ENCODE measurements at places on chromosomes 4 and X.

GRCh38 chr4:99207911-99208718, 10.9 kb downstream of the ADH6 start:
- DNase-seq: no peak

DNA sequence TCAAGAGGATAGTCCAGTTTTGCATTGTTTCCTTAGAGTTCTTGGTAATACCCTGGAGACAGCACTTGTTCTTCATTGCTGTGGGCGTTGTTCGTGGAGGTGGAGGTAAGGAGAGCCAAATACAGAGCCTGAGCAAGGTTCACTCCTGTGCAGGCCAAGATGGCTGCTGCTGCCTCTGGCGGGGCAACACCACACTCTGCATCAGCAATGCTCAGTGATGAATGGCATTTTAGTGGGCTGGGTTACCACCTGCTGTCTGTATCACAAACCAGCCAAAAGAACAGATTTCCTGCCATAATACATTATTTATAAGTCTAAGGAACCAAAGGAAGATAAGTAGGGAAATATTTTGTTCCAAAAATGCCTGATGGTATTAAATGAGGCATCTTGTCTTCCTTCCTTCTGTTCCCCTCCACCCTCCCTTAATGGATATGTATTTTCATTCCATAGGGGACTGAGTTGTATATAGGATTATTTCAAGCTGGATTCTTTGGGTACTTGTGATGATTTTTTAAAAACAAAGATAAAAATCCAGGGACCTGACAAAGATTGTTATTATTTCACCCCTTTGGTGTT, 61.6 kb upstream of the LIMCH1 start:
- no peak for DNase-seq

GRCh38 chr4:92035666-92036065, 268.1 kb upstream of the GRID2 start:
- DNase-seq: no peak

DNA sequence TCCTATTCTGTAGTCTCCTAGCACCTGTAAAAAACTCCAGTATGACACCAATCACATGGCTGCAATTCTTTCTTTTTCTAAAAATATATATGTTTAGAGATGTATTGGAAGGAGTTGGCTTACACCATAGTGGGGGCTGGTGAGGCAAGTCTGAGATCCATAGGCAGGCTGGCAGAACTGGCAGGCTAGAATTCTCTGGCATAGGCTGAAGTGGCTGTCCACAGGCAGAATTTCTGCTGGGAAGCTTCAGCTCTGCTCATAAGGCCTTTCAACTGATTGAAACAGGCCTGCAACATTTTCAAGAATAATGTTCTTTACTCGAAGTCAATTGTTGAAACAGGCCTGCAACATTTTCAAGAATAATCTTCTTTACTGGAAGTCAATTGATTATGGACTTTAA, 37.0 kb downstream of the FGF2 start:
- DNase-seq: no peak

DNA sequence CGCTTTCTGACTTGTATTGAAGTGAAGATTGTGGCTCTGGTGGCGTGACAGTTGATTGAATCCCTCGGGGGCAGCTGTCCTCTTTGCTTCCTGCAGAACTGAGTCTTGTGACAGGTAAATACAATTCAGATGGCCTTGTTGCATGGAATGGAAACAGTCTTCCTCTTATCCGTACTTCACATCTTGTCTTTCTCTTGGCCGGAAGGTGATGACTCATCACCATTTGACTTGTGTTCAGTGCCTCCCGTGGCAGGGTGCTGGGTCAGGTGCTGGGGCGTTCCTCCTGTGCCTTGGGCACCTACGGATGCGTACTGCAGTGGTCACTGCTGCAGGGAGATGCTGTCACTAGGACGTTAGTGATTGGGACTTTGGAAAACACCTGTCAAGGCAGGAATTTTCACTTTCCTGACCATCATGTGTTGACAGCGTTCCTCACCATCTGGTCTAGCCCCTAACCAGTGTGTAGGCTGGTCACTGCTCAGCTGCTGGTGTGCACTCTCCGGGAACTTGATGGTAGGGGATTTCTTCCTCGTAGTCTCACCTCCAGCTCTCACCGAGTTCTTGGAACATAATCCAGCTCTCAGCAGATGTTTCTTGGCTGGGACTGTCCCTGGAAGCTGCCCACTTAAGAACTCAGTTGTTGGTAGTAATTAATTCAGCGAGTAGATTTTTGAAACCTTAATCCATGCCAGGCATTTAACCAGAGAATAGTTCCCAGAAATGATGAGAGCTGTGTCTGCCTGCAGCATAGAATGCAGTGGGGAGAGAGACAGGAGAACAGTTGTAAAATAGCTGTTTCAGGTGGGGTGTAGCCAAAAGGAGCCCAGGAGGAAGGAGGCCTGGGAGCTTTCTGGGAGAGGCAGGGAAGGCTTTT, 7.2 kb downstream of the TBC1D14 start:
- DNase-seq: no peak

DNA sequence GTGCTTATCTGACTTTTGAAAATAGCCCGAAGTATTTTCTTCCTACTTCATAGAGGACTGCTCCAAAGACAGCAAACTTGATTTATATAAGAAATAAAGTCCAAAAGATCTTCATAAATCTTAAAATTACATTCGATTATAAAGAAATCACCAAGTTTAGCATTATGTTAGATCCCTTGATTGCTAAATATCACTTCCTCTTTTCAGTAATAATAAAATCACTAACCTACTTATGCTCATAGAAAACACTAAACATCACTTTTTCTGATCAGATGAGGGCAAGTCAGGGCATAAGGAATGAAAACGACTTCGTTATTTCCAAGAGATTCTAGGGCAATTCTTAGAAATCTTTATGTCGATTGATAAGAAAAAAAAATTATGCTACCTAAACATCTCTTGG, 32.0 kb downstream of the DYNLT3 start:
- DNase-seq: no peak

- no peak for DNase-seq
These were observed 2.8 kb downstream of the AWAT2 start for GRCh38 chrX:70046978-70047377.

GRCh38 chrX:42714981-42715700, 62.8 kb downstream of the PPP1R2C start:
- DNase-seq: no peak

DNA sequence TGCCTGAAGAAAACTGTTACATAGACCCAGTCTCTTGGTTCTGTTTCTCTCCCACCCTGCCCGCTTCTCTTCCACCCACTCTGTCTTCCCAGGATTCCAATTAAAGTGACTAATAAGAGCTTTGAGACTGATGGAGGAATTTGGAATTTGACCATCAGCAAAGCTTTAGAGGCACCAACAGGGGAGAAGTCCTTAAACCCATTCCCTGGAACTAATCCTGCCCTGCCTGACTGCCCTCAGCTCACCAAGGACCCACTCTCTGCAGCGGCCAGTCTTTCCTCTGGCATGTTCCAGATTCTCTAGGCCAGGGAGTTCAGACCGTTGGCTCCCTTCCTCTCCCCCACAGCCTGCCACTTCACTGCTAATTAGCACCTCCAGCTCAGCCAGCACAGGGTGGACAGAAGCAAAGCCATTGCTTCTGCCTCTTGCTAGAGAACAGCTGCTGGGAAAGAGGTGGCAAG, 23.9 kb downstream of the SCD5 start:
- no peak for DNase-seq

DNA sequence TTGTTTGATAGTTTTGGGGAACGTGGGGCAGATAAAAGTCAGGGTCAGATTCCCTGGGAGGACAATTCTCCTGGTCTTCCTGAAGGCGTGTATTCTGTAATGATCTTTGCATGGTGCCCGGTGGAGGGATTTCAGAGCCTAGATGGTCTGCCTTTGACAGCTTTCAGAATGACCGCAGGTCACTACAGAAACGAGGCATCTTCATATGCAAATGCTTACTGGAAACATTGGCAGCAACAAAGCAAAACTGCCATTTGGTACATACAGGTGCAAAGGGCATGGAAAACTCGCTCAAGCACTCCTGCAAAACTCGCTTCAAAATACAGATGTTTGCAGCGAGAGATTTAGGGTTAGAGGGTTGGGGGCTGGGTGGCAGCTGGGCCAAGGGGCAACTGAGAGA, 8.8 kb downstream of the C4orf50 start:
- DNase-seq: no peak

DNA sequence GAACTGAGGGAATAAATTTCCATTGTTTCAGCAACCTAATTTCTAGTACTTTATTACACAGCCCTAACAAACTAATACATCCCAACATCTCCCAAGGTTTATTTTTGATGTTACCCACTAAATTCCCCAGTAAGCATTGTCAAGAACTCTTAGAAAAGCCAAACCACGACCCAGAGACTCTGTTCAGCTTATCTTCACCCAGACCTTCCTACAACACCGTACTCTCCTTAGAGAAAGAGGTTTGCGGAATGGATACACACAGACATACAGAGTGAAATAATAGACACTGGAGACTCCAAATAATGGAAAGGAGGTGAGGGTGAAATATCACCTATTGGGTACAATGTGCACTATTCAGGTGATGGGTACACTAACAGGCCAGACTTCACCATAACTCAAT, 75.6 kb downstream of the LRBA start:
- no peak for DNase-seq

DNA sequence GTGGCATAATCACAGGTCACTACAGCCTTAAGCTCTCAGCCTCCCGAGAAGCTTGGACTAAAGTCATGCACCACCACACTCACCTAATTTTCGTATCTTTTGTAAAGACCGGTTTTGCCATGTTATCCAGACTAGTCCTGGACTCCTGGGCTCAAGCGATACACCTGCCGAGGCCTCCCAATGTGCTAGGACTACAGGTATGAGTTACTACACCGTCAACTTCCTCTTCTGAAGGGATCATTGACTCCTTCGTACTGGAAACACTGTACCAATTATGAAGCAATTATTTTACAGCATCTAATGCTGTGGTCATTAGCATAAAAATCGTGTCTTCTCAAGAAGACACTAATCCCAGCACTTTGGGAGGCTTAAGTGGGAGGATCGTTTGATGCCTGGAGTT, 35.2 kb downstream of the PDS5A start:
- DNase-seq: no peak

DNA sequence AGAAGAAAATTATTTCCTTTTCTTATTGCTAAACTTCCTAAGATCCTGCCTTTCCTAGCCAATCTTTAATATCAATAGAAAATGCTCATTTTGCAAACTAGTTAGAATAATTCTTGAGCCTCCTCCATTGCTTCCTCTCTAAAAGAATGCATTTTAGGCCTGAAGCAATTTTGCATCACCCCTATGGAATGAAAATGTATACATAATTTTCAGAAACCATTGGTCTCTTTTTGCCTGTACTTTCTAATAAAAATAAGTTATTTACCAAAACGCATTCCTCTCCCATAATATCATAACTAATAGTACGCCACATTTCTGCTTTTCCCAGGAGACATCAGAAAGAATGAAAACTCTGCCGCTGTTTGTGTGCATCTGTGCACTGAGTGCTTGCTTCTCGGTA, 1.7 kb downstream of the MUC7 start:
- DNase-seq: no peak

DNA sequence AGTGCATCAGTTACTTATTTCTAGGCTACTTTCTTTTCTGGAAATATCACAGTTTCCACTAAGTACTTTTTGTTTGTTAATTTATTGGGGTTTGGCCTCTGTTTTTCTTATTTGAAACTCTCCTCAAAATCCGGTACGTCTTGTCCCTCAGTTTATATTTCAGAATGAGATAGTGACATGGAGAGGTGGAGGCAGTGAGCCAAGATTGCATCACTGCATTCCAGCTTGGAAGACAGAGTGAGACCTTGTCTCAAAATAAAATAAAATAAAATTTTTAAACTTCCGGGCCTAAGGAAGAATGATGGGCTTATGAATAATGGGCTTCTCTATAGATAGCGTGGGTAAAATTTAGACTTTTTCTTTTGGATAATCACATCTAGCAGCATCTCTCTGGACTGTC, 567.8 kb downstream of the TRIML1 start:
- DNase-seq: no peak

- no peak for DNase-seq
These were observed 6.0 kb upstream of the IDS start for GRCh38 chrX:149511081-149511480.

DNA sequence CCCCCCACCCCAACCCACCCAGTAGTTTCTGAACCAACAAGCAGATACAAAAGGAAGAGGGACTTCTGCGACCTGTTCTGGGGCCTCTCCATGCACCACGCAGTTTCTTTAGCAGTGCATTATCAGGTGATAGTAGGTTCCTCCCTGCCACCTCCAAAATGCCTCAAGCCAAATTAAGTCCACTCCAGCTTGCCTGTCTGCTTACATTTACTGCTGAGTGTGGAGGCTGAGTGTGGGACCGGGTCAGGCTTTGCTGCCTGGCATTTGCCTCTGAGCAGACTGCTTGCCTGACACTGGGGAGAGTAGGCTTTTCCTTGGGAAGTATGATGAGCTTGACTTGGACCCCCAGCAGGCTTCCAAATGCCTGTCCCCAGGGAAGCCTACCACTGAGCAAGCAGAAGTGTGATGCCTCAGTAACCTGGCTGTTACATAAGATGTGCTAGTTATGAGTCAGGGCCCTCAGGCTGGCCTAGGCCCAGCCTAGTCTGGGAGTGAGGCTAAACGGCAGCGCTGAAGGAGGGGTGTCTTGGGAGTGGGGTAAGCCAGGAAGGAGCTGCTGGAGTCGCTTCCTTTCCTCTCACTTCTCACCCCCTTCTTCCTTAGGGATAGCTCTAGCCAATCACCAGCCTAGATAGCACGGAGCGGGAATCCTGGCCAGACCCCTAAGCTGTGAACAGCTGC, 9.0 kb downstream of the TSC22D3 start:
- DNase-seq: no peak

GRCh38 chrX:65668377-65669310, 1.2 kb downstream of the MSN start:
- DNase-seq: peak; percentile 8

DNA sequence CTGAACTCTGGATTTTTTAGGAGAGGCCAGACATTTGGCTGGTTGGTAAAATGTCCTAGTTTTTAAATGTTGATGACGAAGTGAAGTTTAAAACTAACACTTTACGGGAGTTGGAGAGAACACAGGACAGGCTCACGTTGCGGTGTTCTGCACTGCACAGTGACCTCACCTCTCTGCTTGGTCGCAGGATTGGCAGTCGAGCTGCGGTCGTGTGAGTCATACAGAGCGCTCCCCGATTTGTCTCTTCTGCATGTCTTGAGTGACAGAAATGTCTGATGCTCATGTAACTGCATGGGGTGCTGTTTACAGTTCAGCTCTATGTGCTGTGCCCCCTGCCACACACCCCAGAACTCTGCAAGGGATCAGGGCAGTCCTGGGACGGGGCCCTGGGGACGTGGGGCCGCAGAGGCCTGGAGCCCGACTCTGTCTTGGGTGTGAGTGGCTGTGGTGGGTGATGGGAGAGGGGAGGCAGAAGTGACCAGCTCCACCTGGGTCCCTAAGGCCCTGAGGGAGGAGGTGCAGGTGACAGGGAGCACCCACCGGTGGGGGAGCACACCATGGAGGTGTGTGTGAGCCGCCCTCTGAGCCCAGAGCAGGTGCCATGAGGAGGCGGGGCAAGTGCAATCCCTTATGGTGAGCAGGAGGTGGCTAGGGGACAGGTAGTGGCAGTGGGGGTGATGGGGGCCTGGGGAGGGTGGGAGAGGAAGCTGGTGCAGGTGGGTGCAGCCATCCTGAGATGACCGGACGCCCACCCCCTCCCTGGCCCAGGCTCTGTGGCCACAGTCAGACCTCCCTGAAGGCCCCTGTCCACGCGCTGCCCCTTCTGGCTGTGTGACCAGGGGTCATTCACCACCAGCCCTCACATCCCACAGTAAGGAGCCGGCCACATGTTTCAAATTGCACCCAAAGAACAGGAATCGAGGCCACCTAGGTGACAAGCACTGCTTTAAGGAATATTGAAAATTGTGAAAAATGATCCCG, 77.9 kb upstream of the ADRA2C start:
- DNase-seq: no peak

Data from SIG-M5 (cell line).